Temporal lobe (tissue), 4 donors: ENCODE measurements at places on chromosomes 1 and 21. TPM values are rescaled to one million over a fixed set of nuclear protein-coding genes. Genes with fewer than 3 reads are reported as not detected.

MIXL1 gene
- total RNA-seq: 0.25 TPM

PADI6 gene
- total RNA-seq: not detected

MATN1 gene
- under 0.01 TPM for total RNA-seq

SIK1 gene
- total RNA-seq: 5.9 TPM

KRTAP7-1 gene
- total RNA-seq: not detected

TNNI3K gene
- 9.6 TPM for total RNA-seq

GPR161 gene
- 72.0 TPM for total RNA-seq

KIAA1614 gene
- total RNA-seq: 3.0 TPM

CACNA1S gene
- under 0.01 TPM for total RNA-seq

MACO1 gene
- total RNA-seq: 56.3 TPM

OR14K1 gene
- total RNA-seq: not detected

BTBD8 gene
- total RNA-seq: 51.9 TPM

CCDC24 gene
- 4.4 TPM for total RNA-seq

ATP6V1G3 gene
- not detected for total RNA-seq

GFI1 gene
- 0.25 TPM for total RNA-seq

RHBG gene
- total RNA-seq: not detected

KCNE1 gene
- total RNA-seq: 1.2 TPM

AADACL4 gene
- total RNA-seq: not detected

COL16A1 gene
- total RNA-seq: 10.3 TPM

SPATA6 gene
- 7.9 TPM for total RNA-seq

THEM5 gene
- not detected for total RNA-seq

GLMN gene
- 18.2 TPM for total RNA-seq

ADAM30 gene
- not detected for total RNA-seq

BOLA1 gene
- 8.6 TPM for total RNA-seq

PTPN7 gene
- total RNA-seq: 0.25 TPM

SPAG17 gene
- total RNA-seq: 2.5 TPM

KLHDC7A gene
- not detected for total RNA-seq

PPFIA4 gene
- 12.3 TPM for total RNA-seq

LCE6A gene
- total RNA-seq: not detected

TDRD10 gene
- total RNA-seq: 0.49 TPM

DMRTA2 gene
- 3.2 TPM for total RNA-seq

SNX7 gene
- 95.1 TPM for total RNA-seq

LCE1C gene
- not detected for total RNA-seq

PATJ gene
- total RNA-seq: 13.5 TPM

ANKRD35 gene
- total RNA-seq: 1.7 TPM

GNG12 gene
- total RNA-seq: 19.2 TPM

TSACC gene
- total RNA-seq: not detected
